ENCODE measurements at places on chromosomes 5 and 9.

- H3K36me3 ChIP-seq: peaks cover 20% of the 10 kb centered on the region
- no peak overlapping the region for H3K27ac ChIP-seq
- H3K4me3 ChIP-seq: no peak overlapping the region
These were observed 52.9 kb upstream of the MTMR12 start for GRCh38 chr5:32365623-32366022.

DNA sequence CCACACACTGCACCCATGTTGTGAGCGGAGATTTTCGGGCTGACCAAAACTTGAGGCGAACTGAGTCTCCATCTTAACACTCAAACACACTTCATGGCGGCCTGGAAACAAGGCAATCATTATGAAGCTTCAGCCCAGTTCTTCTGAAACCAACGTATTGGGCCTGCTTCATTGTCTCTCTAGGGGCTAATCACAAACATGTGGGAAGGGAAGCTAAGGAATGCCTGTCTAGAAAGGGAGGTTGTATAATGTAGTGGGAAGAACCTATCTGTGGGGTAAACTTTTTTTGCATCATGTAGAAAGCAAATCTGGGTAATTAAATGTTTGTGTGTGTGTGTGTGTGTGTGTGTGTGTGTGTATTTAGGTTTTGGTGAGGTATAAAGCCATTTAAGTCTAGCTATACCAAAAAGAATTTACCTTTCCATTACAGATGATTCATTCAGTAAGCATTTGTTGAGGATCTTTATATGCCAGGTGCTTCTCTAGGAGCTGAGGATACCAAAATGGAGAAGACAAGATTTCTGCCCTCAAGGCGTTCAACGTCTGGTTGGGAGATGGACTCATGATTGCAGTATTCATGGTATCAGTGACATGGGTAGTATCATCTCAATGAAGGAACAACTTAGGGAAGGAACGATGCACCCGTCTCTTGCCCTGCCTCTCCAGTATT, 29.4 kb downstream of the SLC1A3 start:
- H3K27ac ChIP-seq: no peak overlapping the region
- no peaks in the 10 kb centered on the region for H3K27me3 ChIP-seq
- no peaks in the 10 kb centered on the region for H3K36me3 ChIP-seq
- H3K4me1 ChIP-seq: peaks cover 23% of the 10 kb centered on the region

GRCh38 chr5:82676661-82677060, 398.5 kb upstream of the RPS23 start:
- no peaks in the 10 kb centered on the region for H3K27me3 ChIP-seq
- no peaks in the 10 kb centered on the region for H3K36me3 ChIP-seq
- H3K4me3 ChIP-seq: no peak overlapping the region
- DNase-seq: no peak

DNA sequence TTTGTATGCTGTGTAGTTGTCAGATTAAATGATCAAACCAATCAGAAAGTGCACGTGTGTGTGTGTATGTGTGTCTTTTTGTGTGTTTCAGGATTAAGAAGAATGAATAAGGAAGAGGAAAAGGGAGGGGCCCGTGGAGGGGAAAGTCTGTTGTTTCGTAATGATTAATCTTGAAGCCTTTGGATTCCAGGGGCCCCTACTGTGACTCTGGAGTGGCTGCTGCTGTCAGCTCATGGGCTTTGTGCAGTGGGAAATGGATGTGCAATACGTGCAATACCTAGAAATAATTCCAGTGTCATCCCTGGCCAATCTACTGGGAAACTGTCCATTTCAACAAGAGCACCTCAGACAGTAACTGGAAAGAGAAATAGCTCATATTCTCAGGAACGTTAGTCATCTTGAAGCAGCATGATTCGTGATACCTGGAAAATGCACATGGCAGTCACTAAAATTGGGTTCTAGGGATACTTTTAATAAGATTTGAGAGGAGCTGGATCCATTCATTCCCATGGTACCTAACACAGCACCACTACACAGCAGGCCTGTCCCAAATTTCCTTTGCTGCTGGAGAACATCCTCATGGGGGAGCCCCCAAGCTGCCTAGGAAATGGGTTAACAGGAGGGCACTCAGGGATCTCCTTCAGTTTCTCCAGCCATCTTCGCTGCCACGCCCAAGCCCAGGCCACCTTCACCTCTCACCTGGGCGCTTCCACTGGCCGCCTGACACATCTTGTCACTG, 186.3 kb downstream of the NR3C1 start:
- H3K4me3 ChIP-seq: no peak overlapping the region
- no peaks in the 10 kb centered on the region for H3K27me3 ChIP-seq
- H3K36me3 ChIP-seq: no peaks in the 10 kb centered on the region
- DNase-seq: no peak
- H3K4me1 ChIP-seq: peaks cover 8% of the 10 kb centered on the region

GRCh38 chr5:150486402-150487198, 21.3 kb upstream of the NDST1 start:
- H3K27ac ChIP-seq: peak overlapping the region; percentile 77
- peaks cover 4% of the 10 kb centered on the region for H3K36me3 ChIP-seq
- H3K4me1 ChIP-seq: peaks cover 44% of the 10 kb centered on the region
- peak overlapping the region; percentile 91 for H3K4me3 ChIP-seq

Measured in HCT116 (cell line).